HCT116 (cell line): ENCODE measurements at places on chromosomes 7 and 10. TPM values are rescaled to one million over a fixed set of nuclear protein-coding genes. Genes with fewer than 3 reads are reported as not detected.

DNA sequence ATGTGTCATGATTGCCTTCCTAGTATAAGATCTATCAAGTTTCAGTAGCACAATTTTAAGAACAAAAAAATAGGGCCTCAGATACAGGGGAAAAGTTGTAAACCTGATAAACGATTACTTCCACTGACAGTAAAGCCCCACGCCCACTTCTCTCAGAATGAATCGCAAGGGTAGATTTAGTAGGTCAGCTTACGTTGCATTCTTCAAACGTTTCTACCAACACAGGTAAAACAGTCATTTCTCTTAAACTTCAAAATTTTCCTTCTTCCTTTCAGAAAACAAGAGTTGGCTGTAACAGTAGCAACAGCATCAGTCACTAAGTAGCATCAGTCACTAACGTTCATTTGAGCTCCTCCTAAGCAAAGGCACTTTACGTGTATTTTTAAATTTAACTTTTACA, 221.5 kb downstream of the ADAM12 start:
- no peak for DNase-seq

GRCh38 chr10:93591065-93591808, 9.8 kb downstream of the RBP4 start:
- DNase-seq, result no peak

GRCh38 chr10:50605951-50606270, 17.8 kb downstream of the SGMS1 start:
- DNase-seq, result no peak

NFKB2 gene
- total RNA-seq, result 115 TPM
